ENCODE measurements at places on chromosomes 16 and 17. TPM values are rescaled to one million over a fixed set of nuclear protein-coding genes. Genes with fewer than 3 reads are reported as not detected.

Gene CES1
- total RNA-seq: 33.2 TPM

Gene P2RX1
- total RNA-seq: 0.08 TPM

Gene UBALD2
- 28.1 TPM for total RNA-seq

Gene STAC2
- total RNA-seq: 1.4 TPM

Gene XAF1
- total RNA-seq: 16.6 TPM

Gene SLC16A11
- total RNA-seq: 0.56 TPM

Gene SEPTIN1
- total RNA-seq: 0.97 TPM

Gene OTOA
- not detected for total RNA-seq

Gene TSNAXIP1
- 0.32 TPM for total RNA-seq

Gene SHMT1
- total RNA-seq: 10.0 TPM

Gene TM4SF5
- not detected for total RNA-seq

Gene LITAFD
- total RNA-seq: not detected

Gene BCL6B
- 12.6 TPM for total RNA-seq

Gene CDH11
- 9.7 TPM for total RNA-seq

Gene MED9
- 37.5 TPM for total RNA-seq

Gene SLC43A2
- 4.2 TPM for total RNA-seq

Gene GPR139
- total RNA-seq: not detected

Gene KCNAB3
- total RNA-seq: 0.38 TPM

Gene CEP112
- 20.7 TPM for total RNA-seq

Gene PRR35
- not detected for total RNA-seq

Gene CMTM2
- total RNA-seq: 0.46 TPM

Gene FADS6
- total RNA-seq: not detected

Gene KRTAP1-5
- total RNA-seq: not detected

Gene KRTAP4-4
- not detected for total RNA-seq

Gene CLEC3A
- not detected for total RNA-seq

Gene ALG1
- 8.5 TPM for total RNA-seq

Gene ASGR1
- total RNA-seq: 0.19 TPM

Gene TBX21
- total RNA-seq: 0.32 TPM

Gene GPR179
- 0.16 TPM for total RNA-seq

Gene NOTUM
- 0.56 TPM for total RNA-seq

Gene OR1A1
- not detected for total RNA-seq

Gene KIF18B
- total RNA-seq: 1.8 TPM

Gene DNAAF8
- 1.2 TPM for total RNA-seq

Gene OR2C1
- not detected for total RNA-seq

Gene MAZ
- 74.0 TPM for total RNA-seq

Gene TEX14
- total RNA-seq: 0.13 TPM

Gene PABPN1L
- total RNA-seq: not detected

Gene DPEP2
- total RNA-seq: 1.1 TPM

Gene CRLF3
- total RNA-seq: 6.4 TPM

Gene PRCD
- total RNA-seq: 4.0 TPM

Gene PLXDC1
- 14.1 TPM for total RNA-seq

Gene DYNLRB2
- 1.1 TPM for total RNA-seq

Gene PYDC1
- total RNA-seq: not detected

Gene HSF5
- not detected for total RNA-seq

Gene TBC1D10B
- 24.4 TPM for total RNA-seq

Gene RNF43
- 3.8 TPM for total RNA-seq

Gene KRT12
- not detected for total RNA-seq

Gene ABCC11
- total RNA-seq: not detected

Gene LRRC75A
- total RNA-seq: 0.40 TPM

Gene USP6
- not detected for total RNA-seq
